ENCODE measurements at places on chromosomes 7 and 10.

GRCh38 chr10:70958396-70958795 is 70.0 kb upstream of the PCBD1 start:
- no peak for DNase-seq

DNA sequence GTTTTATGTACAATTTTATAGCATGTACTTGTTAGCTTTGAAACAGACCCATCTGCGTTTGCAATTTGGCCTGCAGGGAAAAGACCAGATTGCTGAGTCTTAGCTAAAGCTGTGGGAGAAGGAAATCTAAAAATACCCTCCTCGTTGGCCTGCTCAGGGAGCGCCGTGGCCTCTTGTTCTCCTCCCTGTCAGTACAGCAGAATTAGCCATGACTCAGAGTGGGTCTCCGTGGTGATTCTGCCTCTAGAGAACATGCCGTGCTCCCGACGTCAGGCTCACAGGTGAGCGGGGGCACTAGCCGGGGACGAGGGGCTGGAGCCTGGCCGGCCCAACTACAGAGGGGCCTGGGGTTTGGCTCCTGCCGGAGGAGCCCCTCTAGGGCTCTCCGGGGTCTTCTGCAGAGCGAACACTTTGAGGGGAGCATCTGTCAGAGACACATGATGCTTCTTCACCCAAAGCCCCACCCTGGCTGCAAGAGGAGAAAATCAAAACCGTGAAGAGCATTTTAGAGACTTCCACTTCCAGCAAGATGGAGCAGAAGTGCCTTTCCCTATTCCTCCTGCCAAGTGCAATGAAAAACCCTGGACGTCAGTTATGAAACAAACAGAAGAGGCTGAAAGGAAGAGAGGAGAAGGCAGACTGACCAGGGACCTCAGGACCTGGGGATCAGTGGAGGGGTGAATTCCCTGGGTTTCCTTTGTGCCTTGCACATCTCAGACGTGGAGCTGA is 98.9 kb downstream of the LHPP start:
- no peak for DNase-seq

DNA sequence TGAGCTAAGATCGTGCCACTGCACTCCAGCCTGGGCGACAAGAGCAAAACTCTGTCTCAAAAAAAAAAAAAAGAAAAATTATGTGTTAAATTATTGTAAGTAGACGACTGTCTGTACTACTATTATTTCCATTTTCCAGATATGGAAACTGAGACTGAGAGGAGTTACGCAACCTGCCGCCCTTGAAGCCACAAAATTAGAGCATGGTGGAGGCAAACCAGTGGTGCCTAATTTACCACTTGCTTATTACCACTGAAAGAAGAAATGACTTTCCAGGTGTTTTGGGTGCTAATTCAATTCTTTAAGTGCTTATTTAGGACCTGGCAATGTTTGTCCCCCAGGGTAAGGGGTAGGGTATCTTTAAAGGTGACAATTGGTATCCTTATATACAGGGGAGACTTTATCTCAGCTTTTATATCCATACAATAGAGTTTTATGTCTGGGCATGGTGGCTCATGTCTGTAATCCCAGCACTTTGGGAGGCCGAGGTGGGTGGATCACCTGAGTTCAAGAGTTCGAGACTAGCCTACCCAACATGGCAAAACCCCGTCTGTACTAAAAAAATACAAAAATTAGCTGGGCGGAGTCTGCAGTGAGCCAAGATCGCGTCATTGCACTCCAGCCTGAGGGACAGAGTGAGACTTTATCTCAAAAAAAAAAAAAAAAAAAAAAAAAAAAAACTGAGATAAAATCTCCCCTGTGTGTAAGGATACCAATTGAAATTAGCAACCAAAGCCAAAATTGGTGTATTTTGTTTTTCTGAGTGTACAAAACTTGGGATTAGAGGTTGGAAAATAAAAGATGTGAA is 16.6 kb upstream of the CAMK1D start:
- DNase-seq: no peak

DNA sequence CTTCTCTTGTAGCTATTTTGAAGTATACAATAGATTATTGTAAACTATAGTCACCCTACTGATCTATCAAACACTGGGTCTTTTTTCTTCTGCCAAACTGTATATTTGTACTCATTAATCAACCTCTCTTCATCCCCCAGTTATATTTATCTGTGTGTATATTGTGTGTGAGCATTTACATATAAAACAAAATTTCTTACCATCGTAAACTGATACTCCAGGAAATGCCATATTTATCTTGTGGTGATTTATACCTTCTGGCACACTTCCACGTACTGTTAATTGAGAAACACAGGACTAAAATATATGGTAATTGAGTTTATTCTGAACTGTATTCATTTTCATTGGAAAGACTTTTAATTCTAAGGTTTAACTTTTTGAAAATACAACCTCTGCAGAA is 18.9 kb downstream of the ANLN start:
- DNase-seq: no peak

- no peak for DNase-seq
Observed at GRCh38 chr7:70152313-70152712, 554.0 kb downstream of the AUTS2 start.

GRCh38 chr10:114392112-114392835 is 12.0 kb downstream of the AFAP1L2 start:
- DNase-seq: peak; percentile 29

DNA sequence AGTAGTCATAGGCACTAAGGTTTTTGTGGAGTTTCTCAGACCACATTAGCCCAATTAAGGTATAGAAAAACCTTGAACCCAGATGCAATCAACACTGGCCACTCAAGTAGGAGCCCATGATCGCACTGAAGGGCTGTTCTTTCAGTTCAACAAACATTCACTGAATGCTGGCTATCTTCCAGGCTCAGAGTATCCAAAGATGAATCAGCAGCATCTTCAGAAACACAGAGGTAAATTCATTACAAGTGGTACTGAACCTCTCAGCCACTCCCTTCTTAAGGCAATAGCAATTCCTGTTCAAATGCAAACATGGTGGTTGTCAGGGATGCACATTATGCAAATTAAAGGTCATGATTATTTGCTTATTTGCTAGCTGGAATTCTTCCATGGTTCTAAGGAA is 17.1 kb downstream of the KCNK18 start:
- DNase-seq: no peak

DNA sequence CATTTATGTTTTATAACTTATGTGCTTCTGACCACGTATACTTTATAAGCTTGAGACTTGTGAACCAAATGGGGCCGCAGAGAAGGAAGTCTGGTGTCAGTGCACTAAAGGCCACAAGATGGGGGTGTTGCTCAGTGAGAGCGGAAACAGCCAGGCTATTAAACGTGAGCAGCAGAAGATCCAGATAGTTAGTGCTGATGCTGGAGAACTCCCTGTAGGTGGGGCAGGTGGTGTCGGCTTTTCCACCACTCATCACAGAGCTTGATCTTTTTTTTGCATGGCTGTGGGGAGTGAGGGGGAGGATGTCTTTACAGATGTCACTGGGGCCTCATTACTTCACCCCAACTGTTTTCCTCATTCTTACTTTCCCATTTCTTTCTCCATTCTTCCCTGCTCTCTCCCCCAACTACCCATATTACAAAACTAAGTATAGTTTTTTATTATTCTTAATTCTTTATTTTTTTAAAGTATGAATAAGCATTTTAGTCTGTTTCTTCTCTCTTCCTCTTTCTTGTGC is 34.7 kb downstream of the ACADSB start:
- DNase-seq: no peak

DNA sequence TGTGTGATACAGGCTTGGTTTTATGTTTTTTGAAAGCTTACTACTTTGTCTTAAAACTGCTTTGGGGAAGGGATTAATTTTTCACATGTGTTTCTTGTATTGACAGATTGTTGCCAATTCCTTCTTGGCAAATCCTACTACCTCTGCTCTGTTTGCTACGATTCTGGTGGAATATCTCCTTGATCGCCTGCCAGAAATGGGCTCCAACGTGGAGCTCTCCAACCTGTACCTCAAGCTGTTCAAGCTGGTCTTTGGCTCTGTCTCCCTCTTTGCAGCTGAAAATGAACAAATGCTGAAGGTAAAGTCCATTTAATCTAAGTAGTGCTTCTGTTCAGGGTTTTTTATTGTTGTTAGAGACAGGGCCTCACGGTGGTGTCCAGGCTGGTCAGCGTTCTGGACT is 33.6 kb downstream of the TRRAP start:
- DNase-seq: no peak

DNA sequence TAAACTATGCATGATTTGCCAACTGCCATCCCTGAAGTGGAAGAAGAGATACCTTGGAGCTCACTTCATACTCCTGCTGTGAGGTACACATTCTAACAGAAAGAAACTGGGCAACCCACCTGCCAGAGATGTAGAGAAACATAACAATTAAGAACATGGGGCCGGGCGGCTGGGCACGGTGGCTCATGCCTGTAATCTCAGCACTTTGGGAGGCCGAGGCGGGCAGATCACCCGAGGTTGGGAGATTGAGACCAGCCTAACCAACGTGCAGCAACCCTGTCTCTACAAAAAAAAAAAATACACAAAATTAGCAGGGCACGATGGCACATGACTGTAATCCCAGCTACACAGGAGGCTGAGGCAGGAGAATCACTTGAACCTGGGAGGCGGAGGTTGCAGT is 402.6 kb upstream of the ANKRD30A start:
- no peak for DNase-seq

DNA sequence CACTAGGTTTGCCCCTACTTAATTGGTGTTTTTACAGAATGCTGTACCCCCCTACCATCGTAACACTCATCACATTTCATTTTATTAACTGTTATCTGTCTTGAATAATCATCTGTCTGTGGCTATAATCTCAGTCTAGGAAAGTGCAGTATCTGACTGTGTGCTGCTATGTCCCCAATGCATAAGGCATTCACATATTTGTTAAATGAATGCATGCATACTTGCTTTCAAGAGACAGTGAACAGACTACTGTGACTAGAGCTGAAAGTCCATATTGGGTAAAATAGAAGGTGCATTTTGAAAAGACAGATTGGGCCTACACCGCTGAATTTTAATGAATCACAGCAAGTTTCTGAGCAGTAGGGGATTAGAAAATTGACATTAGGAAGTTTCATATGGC is 112.3 kb downstream of the ARHGAP12 start:
- no peak for DNase-seq

All from natural killer cell treated with Interleukin-12 subunit alpha and Interleukin-12 subunit beta and Interleukin-15 and Interleukin-18, amount 100 ng/mL, for 72 hours (primary cell).